ENCODE measurements at places on chromosomes 3 and 15.

DNA sequence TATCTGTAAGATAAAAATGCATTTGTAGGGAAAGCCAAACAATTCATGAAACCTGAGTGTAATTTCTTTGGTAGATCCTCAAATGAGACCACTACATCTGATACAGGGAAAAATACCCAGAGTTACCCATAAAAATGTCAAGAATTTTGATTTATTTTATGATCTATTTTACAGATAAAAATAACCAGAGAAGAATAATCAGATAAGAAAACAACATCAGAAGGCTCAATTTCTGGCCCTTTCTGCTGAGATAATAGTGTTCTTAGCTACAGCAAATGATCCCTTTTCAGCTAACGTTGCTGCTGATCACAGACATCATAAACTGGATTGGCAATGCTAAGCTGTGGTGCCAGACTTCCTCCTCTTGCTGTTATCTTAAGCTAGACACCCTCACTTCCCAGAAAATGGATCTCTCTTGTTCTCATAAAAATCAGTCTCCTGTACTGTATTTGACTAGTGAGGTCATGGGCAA, 21.3 kb upstream of the TMEM108 start:
- no peak for DNase-seq

DNA sequence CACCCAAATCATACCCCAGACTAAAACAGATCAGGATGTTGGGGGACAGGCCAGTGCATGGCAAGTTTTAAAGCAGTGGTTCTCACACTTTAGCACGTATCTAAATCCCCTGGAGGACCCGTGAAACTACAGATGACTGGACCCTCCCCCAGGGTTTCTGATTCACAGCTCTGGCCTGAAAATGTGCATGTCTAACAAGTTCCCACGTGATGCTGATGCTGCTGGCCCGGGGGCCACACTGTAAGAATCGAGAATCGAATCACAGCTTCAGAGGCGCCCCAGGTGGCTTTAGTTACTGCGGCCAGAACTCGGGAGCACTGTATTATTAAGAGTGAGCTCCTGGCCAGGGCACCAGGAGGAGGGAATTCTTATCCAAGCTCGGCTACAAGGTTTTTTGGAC, 11.6 kb downstream of the ADAMTS17 start:
- DNase-seq: no peak

DNA sequence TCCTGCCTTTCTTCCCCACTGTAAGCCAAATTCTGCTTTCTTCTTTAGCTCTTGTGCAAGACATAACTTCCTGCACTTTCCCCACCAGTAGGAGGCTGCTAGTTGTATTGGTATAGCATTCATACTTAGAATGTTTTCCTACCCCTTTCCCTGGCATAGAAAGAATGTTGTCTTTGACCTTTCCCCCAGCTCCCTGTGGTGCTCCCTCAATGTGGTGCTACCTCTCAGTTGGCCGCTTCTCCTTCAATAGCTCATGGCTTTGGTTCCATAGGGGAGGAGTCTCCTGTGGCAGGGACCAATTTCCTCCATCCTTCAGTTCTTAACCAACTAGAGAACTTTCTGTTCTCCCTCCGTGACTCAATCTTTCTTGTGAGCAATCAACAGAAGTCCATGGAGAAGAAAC, 67.5 kb upstream of the AKAP13 start:
- no peak for DNase-seq

- DNase-seq: no peak
Measured at GRCh38 chr3:197026481-197026866, 3.1 kb downstream of the MELTF start.

GRCh38 chr3:178146406-178146831, 389.8 kb upstream of the KCNMB2 start:
- DNase-seq: no peak
